Body of pancreas (tissue), 4 donors: ENCODE measurements at places on chromosomes 12 and 14. TPM values are rescaled to one million over a fixed set of nuclear protein-coding genes. Genes with fewer than 3 reads are reported as not detected.

Gene METTL25
- total RNA-seq = 2.6 TPM

Gene SLC38A4
- 2.0 TPM for total RNA-seq

Gene TMEM119
- 6.5 TPM for total RNA-seq

Gene CFAP54
- total RNA-seq = not detected

Gene BDKRB1
- total RNA-seq = not detected

GRCh38 chr12:2248901-2249381, 196.2 kb downstream of the CACNA1C start:
- no peak for DNase-seq

- no peak for DNase-seq
These were observed 474.6 kb upstream of the ATP2B1 start for GRCh38 chr12:90183201-90183600.

GRCh38 chr12:79508622-79509021, 182.1 kb downstream of the PAWR start:
- no peak for DNase-seq

DNA sequence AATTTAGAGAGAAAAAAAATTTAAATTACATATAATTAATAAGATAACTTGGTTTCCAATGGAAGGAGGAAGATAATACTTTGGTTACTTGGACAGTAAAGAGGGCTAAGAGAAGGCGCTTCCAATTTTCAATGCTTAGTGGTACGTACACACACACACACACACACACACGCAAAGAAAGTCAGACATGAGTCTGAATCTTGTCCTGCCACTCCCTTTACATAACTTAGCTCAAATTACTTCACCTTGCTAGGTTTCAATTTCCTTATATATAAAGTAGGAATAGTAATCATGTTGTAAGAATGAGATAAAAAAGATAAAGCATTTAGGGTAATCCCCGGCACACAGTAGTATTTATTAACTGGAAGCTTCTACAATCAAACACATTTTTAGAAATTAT, 39.7 kb upstream of the VCPKMT start:
- no peak for DNase-seq
